GM23338 (cell line): ENCODE measurements at places on chromosomes 13 and 19. TPM values are rescaled to one million over a fixed set of nuclear protein-coding genes. Genes with fewer than 3 reads are reported as not detected.

DNA sequence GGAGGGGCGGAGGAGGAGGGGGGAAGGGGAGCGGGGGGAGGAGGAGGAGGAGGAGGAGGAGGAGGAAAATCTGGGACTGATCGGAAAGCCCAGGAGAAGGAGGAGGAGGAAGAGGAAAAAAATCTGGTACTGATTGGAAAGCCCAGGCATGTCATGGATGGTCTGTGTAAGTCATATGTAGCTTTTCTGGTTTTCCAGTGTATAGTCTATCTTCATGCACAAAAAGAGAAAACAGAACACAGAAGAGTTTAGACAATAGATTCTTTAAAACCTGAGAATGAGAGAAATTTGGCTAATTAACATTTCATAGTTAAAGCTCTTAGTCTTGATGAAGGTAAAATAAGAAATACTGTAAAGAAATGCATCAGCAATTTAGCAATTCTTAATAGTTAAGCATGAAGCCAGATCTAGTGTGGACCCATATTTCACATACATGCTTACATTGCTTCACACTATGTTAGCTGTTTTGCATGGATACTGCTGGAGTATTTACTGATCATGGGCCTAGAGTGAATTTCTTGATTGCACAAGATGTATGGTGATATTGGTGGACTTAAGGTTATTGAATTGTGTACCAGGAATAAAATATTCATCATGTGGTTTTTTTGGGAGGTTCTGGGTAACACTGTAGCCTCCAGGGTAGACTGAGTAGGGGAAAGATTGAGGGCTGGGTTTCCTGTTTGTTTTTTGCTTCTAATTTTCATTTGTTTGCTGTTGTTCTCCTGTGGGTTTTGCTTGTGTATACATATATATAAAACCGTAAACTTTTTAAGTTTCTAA lies 41.4 kb downstream of the SUCLA2 start:
- H3K36me3 ChIP-seq = peaks cover 74% of the 10 kb centered on the region
- peak; percentile 20 for DNase-seq
- H3K4me1 ChIP-seq = no peaks in the 10 kb centered on the region
- H3K27ac ChIP-seq = no peak overlapping the region

- peak; percentile 97 for DNase-seq
- H3K27me3 ChIP-seq = peaks cover 10% of the 10 kb centered on the region; the same call in 1 of the 2 replicates
- H3K4me1 ChIP-seq = peaks cover 32% of the 10 kb centered on the region
- H3K36me3 ChIP-seq = no peaks in the 10 kb centered on the region
- peak within 1 kb of the TSS; percentile 55 for H3K4me3 ChIP-seq
These were observed at the start of gene EML2 for GRCh38 chr19:45638930-45639729. TSS of gene EML2 (minus strand) at chr19:45639397. CDS start at chr19:45639376, 21 bp downstream.

The HIPK4 gene
- polyA plus RNA-seq = 0.21 and 0.37 TPM in 2 replicates

The KLK3 gene
- 0.14 and 0.19 TPM in 2 replicates for polyA plus RNA-seq

DNA sequence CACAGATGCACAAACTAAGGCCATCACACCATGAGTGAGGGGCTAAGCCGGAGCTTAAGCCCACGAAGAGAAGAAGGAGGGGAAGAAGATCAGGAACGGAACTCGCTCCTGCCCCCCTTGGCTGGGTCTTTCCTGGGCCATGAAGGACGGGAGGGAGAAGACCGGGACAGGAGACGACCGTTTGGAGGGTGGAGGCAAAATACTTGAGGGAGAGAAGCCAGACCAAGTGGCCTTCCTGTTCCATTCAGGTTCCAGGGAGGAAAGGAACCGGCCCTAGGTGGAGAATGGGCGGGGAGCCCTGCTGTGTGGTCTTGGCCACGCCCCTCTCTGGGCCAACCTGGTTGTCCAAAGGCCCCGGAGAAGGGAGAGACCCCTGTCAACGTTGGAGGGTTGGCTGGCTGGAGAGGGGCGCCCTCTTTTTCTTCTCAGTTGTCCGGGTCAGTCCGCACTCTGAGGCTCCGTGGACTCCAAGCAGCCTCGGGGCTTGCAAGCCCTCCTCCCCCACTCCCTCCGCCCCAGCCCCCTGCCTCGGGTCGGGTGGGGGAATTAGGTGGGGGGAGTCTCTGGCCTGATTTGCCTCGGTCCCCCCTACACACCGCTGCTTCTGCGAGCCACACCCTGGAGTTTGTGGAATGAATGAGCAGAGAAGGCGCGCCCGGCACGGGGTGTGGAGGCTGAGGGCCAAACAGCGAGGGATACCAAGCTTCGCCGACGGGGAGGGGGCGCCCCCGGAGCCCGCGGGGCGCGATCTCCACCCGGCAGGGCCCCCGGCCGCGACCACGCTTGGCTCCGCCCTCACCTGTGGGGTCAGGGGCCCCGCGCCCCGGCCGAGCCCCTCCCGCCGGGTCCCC lies 757 bp downstream of the FBN3 start:
- DNase-seq = peak; percentile 97
- peak overlapping the region; percentile 87 for H3K4me3 ChIP-seq
- H3K4me1 ChIP-seq = peaks cover 16% of the 10 kb centered on the region
- no peaks in the 10 kb centered on the region for H3K36me3 ChIP-seq

GRCh38 chr13:101309014-101309619 lies 107.2 kb downstream of the NALCN start:
- no peaks in the 10 kb centered on the region for H3K4me1 ChIP-seq
- H3K36me3 ChIP-seq = no peaks in the 10 kb centered on the region
- no peak overlapping the region for H3K4me3 ChIP-seq
- DNase-seq = no peak
- no peak overlapping the region for H3K27ac ChIP-seq
- no peaks in the 10 kb centered on the region for H3K27me3 ChIP-seq

- H3K4me3 ChIP-seq = no peak overlapping the region
- H3K27me3 ChIP-seq = no peaks in the 10 kb centered on the region
- no peak overlapping the region for H3K27ac ChIP-seq
- no peak for DNase-seq
These were observed 56.2 kb downstream of the ARHGAP35 start for GRCh38 chr19:46917002-46917401.
